ENCODE measurements at places on chromosomes 5 and 9.

- DNase-seq, result no peak
These were observed 85.0 kb upstream of the RUSC2 start for GRCh38 chr9:35404865-35405264.

GRCh38 chr9:125346080-125346732 is 84.6 kb downstream of the GAPVD1 start:
- no peak for DNase-seq

- DNase-seq, result no peak
These were observed 478.5 kb downstream of the AGTPBP1 start for GRCh38 chr9:85263288-85263687.

DNA sequence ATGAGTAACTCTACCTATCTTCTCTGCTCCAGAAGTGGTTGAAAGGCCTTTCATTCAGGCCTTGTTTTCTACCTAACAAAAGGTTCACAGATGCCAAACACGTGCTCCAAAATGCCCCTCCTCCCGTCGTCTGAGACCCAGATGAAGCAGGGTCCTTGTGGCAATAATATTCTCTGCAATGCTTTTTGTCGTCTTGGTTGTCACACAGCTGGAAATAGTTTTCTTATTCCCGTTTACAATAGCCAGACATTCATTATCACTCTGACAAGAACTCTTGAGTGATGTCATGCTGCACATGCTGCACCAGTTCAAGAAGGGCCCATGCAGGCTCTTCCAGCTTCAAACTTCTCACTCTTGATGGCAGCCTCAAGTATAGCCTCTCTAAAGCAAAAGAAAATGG is 7.8 kb downstream of the LPAR1 start:
- no peak for DNase-seq

DNA sequence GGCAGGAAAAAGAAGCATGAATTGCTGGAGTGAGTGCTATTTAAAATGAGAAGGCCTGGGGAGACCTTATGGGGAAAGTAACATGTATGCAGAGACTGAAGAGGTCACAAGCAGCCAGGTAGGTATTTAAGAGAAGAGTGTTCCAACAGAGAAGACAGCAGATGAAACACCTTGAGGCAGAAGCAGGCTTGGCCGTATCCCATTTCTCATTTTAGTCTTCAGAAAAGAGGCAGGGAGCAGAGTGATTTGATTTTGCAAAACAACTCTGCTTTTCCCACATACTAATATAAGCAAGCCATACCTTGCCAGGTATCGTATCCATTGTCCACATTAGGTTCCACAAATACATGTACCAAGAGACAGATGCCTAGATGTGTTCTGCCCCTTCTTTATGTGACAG is 244.3 kb downstream of the ASTN2 start:
- no peak for DNase-seq

- DNase-seq, result no peak
These were observed 20.2 kb downstream of the ORM2 start for GRCh38 chr9:114349713-114350480.

DNA sequence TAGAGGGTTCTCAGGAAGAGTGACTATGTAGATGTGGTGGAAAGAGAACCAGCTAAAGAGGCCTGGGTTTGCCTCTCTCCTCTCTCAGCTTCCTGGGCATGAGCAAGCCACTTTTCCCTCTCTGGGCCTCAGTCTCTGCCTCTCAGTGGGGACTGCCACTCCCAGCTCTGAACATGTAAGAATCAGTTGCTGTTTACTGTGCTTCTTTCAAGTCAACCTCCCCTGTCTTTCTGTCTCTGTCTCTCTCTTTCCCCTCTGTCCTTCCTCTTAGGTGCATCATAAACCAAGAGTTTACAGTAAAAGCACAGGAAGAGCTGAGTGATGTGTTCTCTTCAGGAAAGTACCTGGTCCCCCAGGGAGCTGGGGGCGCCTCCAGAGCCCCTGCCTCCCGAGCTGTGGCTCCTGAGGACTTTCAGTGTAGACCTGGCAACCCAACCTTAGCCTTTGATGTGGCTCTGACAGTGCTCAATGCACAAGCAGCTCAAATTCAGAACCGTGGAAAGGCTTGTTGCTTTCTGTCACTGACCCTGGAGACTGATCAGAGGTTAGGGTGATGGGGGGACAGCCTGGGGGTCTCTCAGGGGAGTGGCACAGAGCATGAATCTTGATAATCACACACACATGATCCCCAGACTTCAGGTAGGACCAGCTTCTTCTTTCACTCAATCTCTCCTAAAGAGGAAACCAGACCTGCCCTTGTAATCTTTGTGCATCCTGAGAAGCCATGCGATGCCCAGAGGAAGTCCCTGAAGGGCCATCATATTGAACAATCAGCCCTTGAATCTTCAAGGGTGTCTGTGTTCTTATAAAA is 59.4 kb upstream of the TNFSF8 start:
- no peak for DNase-seq

GRCh38 chr5:127320032-127320965 is 29.7 kb downstream of the MEGF10 start:
- no peak for DNase-seq

DNA sequence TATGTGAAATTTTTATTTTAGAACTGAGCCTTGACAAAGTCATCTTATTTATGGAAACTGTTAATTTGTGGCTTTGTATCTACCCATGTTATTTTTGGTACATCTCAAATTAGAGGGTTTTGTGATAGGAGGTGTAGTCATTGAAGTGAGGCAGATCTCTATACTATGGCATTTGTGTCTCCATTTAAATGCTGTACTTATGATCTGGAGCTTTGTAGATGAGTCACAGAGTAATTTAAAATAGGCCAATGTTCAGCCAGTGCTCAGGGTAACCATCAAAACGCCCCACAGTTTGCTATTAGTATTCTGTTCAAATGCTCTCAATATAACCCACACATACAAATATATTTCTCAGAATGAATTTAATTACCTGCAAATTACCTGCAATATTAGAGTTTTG is 351.5 kb upstream of the KLF9 start:
- no peak for DNase-seq

DNA sequence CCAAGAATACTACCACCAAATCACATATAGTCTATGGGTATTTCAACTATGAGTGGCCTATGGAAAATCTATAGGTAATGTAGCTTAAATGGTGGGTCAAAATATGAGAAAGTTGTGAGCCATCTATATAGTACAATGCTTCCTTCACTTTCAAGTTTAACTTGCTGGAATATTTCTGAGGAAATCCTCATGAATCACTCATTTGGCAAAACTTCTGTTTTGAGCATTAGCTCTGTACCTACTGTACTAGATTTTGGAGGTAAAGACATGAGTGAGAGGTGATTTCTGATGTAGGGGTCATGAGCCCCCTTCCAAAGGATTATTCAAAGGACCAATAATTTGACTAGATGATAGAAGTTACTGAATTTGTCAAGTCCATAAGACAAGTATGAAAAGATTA is 80.6 kb upstream of the DAB2 start:
- no peak for DNase-seq

DNA sequence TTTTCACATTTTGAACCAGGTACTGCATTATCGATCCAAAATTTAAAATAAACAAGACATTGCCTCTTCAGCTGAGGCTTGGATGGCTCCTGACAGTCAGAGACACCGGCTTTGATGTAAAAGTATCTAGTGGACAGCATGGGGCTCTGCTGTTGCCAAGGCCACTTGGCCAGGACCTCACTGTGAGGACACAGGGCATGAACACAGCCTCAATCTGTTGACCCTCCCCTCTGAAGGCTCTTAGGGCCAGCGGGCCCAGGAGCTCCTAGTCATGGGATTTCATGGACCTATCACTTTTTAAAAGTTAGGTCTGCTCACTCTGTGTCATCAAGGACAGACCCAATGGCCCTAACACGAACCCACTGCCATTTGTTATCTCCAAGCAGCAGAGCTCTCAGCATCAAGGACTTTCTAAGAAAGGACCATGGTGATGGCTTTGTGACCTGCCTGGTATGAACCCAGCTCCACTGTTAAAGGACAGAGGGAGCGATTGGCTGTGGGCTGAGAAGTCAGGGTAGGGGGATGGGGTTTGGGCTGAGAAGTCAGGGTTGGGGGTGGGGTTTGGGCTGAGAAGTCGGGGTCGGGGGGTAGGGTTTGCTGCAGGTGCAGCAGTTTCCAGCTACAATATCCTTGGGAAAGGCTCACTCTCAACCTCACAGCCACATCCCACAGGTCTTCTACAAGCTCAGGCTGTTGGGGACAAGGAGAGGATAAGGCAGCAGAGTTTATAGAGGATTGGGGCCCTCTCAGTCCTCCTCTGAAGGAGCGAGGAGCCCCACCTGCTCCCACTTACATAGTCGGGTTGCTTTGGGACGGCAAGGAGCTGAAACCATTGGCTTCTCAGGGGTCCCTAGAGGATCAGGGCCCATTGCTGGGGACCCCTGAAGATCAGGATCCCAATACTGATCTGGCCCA is 146.8 kb downstream of the BARX1 start:
- peak; percentile 53 for DNase-seq

- DNase-seq, result no peak
These were observed 181.3 kb upstream of the ELL2 start for GRCh38 chr5:96142786-96143434.

DNA sequence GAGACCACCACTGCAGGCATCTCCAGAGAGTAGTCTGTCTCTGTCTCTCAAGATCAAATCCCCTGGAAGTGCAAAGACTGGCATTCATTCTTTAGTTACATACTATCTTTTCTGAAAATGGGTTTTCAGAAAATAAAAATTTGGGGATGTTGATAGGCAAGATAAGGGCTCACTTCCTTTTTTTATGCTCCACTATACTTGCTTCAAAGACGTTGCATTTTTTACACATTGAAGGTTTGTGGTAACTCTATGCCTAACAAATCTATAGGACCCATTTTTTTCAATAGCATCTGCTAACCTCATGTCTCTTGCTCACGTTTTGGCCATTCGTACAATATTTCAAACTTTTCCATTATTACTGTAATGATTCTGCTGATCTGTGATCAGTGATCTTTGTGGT is 37.0 kb downstream of the DMAC1 start:
- DNase-seq, result no peak

DNA sequence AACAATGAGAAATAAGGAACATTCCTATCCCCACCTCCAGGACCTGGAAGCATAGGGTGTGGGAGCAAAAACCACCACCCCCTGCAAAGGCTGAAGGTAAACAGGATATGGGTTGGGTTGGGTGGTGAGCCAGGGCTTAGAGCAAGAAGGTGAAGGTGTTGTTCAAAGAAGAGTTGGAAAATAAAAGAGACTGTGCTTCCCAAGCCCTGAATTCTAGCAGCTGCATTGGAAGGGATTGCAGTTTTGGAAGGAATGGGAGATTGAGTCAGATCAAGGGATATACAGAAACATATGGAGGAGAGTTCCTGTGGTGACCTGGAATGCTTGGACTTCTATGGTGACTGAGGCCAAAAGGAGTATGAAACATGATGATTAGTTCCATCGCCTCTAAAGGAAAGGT is 24.7 kb upstream of the MTAP start:
- DNase-seq, result no peak

DNA sequence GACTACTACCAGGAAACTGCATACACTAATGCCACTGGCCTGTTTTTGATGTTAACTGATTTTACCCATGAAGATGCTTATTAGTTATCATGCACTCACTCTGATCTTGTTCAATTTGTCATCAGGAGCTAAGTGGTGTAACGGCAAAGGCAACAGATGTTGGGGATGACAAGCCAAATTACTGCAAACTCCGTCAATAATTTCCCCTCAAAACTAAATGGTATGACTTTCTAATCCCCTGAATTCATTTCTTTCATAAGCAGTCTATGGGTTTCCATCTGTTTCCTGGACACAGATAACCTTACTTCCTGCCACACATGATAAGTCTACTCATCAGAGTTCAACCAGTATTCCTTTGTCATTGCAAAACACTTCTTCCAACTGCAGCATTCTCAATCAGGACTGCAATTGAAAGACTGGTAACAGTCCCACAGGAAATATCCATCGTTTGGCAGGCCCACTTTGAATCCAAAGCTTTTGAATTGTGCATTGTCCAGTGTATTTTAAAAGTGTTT is 96.2 kb upstream of the SMC2 start:
- no peak for DNase-seq

DNA sequence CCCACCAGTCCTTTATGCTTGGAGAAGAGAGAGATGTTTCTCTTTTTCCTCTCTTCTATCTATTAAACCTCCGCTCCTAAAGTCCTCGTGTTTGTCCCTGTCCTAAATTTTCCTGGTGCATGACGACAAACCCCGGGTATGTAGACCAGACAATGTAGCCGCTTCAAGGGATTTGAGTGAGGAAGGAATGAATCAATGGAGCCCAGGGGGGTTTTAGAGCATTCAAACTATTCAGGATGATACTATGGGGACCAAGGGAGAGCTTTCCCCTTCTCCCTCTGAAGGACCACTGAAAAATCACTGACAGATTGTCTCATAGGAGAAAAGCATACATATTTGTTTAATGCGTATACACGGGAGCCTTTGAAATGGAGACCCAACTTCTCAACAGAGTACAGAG is 18.4 kb downstream of the CEL start:
- DNase-seq, result no peak

DNA sequence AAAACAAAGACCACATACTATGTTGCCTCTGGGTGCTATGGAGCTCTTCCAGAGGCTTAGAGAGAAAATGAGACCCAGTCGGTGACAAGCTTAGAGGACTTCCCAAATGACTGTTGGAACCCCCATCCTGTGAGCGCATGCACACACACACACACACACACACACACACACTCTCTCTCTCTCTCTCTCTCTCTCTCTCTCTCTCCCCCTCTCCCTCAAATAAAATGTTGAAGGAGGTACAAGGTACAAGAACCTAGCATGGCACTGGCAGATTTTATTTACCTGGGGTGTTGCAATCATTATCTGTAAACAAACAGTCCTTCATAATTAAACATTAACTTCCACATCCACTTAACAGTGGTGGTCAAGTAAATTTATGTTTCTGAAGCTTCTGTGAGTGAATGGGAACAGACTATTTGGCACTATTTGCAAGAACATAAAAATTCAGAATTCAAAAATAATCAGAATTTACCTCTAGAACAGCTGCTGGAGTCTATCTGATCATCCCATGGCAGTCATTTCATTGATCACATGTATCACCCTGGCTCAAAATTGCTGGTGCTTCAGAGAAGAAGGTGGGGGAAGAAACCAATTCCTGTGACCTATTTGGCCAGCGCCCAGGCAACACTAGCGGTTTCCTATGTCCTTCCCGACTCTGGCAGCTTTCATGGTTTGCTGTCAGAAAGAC is 24.9 kb downstream of the TRPM3 start:
- DNase-seq, result no peak

GRCh38 chr5:144177548-144177947 is 6.9 kb downstream of the KCTD16 start:
- DNase-seq, result no peak
